Glutamatergic neuron (in vitro differentiated cells): ENCODE measurements at places on chromosomes 4 and X.

- DNase-seq = no peak
Observed at GRCh38 chr4:102428122-102428521, 73.0 kb upstream of the NFKB1 start.

GRCh38 chrX:119007189-119007770, 32.9 kb downstream of the LONRF3 start:
- no peak for DNase-seq

DNA sequence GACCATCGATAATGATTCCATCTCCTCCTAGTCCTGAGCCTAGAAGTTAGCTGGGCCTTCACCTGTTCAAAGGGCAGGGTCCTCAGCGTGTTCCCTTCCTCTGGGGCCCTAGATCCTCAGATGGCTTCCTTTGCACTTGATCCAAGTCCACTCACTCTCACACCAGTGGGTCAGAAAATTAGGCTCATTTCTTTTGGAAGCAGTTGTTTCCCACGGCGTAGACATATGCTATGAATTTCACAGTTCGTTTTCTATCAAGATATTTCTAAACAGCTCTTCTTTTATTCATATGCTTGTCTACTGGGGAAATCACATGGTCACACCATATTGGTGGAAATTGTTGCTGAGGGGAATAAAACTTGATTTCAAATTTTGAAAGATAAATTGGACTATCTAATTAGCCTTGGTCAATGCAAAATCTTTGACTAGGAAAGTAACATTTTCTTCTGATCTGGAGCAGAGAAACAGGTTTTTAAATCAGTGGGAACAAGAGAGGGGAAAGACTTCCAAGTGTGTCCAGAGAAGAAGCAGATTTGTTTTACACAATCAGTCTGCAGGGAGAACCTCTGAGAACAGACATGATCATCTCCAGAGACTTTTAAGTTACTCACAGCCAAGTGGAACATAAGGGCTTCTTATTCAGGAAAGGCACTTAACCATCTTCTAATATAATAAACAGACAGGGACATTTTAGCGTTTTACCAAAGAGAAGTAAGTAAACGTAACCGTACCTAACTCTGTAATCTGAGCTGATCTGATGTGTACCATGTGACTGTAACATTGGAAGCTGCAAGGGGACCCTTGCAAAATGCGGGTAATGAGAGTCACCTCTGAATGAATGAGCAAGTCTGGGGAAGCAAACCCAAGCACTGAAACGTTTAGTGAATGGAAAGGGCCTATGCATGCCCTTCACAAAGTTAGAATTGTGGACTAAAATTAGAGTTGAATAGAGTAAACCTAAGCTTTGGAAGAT, 455.7 kb upstream of the FAT1 start:
- no peak for DNase-seq

DNA sequence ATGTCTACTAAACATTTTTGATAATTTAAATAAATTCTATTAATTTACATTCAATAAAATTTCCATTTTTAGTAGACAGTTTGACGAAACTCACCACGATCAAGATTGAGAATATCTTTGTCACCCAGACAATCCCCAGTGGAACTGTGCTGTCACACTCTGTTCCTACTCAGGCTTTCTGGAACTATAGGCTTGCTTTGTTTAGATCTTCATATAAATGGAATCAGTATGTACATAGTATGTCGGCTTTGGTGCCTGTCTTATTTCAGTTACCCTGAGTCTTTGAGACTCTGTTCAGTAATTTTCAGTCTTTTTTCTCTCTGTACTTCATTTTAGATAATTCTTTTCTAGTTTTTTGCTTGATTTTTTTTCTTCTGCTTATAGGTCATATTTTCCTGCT, 163.5 kb upstream of the EMCN start:
- no peak for DNase-seq

DNA sequence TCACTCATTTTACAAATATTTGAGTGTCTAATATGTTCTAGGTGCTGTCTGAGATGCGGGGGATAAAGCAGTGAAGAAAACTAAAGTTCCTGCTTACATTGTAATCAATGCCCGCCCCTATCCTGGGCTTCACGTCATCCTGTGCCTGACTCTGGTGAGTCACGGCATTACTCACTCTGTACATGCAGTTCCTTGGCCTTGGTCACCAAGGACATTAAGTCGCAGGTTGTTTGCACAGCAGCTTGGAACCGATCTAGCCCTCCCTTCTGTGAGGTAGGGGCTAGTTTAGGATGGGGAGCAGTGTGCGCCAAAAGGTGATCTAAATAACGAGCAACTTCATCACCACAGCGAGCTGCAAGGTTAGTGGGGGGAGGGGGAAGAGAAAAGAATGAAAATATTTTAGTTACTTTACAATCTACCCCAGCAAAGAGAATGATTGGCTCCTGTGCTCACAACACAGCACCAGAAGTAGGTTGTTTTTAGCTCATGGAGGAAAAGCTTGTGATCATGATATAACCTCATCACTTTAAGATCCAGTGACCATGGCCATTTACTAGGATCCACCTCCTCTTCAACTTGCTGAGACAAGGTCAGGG, 48.0 kb upstream of the HDAC8 start:
- DNase-seq = no peak

DNA sequence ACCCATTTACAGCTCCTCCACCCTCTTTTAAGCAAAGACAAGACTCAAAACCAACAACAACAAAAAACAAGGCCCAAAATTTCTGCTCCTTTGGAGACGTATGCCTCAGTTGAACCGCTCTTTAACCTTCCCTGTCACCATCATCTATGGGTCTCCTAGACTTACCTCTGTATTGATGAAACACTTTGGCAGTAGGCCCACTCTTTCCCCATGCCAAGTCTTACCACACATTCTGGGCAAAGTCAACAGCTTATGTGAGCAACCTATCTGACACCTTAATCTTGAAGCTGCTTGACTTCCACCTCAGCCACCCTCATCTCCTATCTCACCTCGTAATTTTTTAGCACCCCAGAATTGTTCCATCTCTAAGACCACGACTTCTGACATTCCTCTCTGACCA, 99.7 kb upstream of the CXorf66 start:
- DNase-seq = no peak
